Peyer's patch (tissue), 4 donors: ENCODE measurements at places on chromosomes 12 and 14. TPM values are rescaled to one million over a fixed set of nuclear protein-coding genes. Genes with fewer than 3 reads are reported as not detected.

- H3K36me3 ChIP-seq, result no peaks in the 10 kb centered on the region
- no peaks in the 10 kb centered on the region for H3K4me1 ChIP-seq
- no peaks in the 10 kb centered on the region for H3K27me3 ChIP-seq
- H3K27ac ChIP-seq, result no peak overlapping the region
- no peak for DNase-seq
Measured at GRCh38 chr14:71300566-71301330, 393.5 kb downstream of the PCNX1 start.

GRCh38 chr14:70771781-70772212 is 37.5 kb downstream of the MAP3K9 start:
- no peak overlapping the region for H3K27ac ChIP-seq
- DNase-seq, result no peak
- no peak overlapping the region for H3K4me3 ChIP-seq
- no peaks in the 10 kb centered on the region for H3K36me3 ChIP-seq
- no peaks in the 10 kb centered on the region for H3K27me3 ChIP-seq
- H3K4me1 ChIP-seq, result no peaks in the 10 kb centered on the region

- no peaks in the 10 kb centered on the region for H3K36me3 ChIP-seq
- no peak for DNase-seq
Measured at GRCh38 chr12:105569886-105570285, 239.4 kb downstream of the C12orf75 start.

- no peak overlapping the region for H3K27ac ChIP-seq
- H3K36me3 ChIP-seq, result no peaks in the 10 kb centered on the region
- no peaks in the 10 kb centered on the region for H3K4me1 ChIP-seq
- H3K27me3 ChIP-seq, result no peaks in the 10 kb centered on the region
Measured at GRCh38 chr14:33916663-33917565, 34.0 kb downstream of the EGLN3 start.

Gene DDX54
- 66.2 TPM for total RNA-seq

GRCh38 chr14:39181026-39181692 is 6.1 kb downstream of the PNN start:
- H3K27me3 ChIP-seq, result no peaks in the 10 kb centered on the region
- peaks cover 8% of the 10 kb centered on the region for H3K4me1 ChIP-seq
- DNase-seq, result no peak
- no peak overlapping the region for H3K4me3 ChIP-seq

DNA sequence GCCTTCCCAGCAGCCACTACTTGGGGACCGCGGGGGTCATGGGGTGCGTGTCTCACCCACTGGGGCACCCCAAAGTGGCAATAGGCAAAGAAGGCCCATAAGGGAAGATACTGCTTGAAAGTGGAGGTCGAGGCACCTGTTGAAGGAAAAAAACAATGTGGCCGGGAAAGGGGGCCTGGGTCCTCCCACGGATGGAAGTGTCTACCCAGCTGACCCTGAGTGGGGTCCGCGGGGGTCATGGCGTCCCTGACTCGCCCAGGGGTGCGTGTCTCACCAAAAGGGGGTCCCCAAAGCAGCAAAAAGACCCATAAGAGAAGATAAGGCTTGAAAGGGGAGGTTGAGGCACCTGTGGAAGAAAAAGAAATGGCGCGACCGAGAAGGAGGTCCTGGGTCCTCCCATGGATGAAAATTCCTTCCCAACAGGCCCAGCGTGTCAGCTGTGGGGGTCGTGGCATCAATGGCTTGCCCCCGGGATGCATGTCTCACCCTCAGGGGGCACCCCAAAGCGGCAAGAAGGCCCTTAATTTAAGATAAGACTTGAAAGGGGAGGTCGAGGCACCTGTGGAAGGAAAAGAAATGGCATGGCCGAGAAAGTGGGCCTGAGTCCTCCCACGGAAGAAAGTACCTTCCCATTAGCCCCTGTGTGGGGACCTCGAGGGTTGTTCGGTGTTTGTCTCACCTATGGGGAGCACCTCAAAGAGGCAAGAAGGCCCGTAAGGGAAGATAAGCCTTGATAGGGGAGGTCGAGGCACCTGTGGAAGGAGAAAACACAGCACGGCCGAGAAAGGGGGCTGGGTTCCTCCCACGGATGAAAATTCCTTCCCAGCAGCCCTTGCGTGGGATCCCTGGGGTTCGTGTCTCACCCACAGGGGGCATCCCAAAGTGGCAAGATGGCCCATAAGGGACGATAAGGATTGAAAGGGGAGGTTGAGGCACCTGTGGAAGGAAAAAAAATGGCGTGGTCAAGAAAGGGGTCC is 266.0 kb downstream of the ALG10 start:
- H3K27me3 ChIP-seq, result no peaks in the 10 kb centered on the region
- DNase-seq, result peak; percentile 6
- H3K4me1 ChIP-seq, result no peaks in the 10 kb centered on the region
- no peak overlapping the region for H3K27ac ChIP-seq
- no peaks in the 10 kb centered on the region for H3K36me3 ChIP-seq
- no peak overlapping the region for H3K4me3 ChIP-seq

- H3K27ac ChIP-seq, result no peak overlapping the region
- no peak for DNase-seq
- no peak overlapping the region for H3K4me3 ChIP-seq
- no peaks in the 10 kb centered on the region for H3K27me3 ChIP-seq
- no peaks in the 10 kb centered on the region for H3K36me3 ChIP-seq
Measured at GRCh38 chr12:57657744-57658143, 24.7 kb upstream of the B4GALNT1 start.

GRCh38 chr14:105047283-105048016 is 17.8 kb downstream of the GPR132 start:
- no peaks in the 10 kb centered on the region for H3K4me1 ChIP-seq
- H3K4me3 ChIP-seq, result no peak overlapping the region
- no peaks in the 10 kb centered on the region for H3K36me3 ChIP-seq
- H3K27me3 ChIP-seq, result no peaks in the 10 kb centered on the region
- DNase-seq, result no peak
- H3K27ac ChIP-seq, result no peak overlapping the region

DNA sequence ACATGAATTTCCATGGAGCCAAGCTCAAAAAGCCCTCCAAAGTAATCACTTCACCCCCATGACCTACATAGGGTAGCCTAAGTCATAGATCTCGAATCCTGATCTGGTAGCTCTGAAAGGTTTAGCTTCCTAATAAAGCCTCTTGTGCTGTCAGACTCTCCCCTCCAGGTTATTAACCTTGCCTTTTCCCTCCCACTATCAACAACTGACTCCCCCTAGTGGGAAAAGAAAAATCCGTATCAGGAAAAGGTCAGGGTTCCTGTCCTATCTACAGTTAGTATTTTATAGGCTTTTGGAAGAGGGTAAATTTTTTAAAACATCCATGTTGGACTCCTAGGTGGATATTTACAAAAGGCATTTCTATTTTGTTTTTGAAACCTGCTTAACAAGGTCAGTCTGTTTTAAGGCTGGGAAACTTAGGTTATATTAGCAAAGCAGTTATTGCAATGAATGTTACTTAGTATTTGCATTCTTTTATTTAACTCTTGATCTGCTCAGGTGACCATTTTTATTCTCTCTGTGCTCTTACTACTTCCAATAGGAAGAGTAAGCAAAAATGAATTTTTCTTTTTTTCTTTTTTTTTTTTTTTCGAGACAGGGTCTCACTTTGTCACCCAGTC is 8.0 kb downstream of the YY1 start:
- peaks cover 22% of the 10 kb centered on the region for H3K4me1 ChIP-seq
- H3K4me3 ChIP-seq, result no peak overlapping the region
- H3K27ac ChIP-seq, result no peak overlapping the region
- no peaks in the 10 kb centered on the region for H3K27me3 ChIP-seq

DNA sequence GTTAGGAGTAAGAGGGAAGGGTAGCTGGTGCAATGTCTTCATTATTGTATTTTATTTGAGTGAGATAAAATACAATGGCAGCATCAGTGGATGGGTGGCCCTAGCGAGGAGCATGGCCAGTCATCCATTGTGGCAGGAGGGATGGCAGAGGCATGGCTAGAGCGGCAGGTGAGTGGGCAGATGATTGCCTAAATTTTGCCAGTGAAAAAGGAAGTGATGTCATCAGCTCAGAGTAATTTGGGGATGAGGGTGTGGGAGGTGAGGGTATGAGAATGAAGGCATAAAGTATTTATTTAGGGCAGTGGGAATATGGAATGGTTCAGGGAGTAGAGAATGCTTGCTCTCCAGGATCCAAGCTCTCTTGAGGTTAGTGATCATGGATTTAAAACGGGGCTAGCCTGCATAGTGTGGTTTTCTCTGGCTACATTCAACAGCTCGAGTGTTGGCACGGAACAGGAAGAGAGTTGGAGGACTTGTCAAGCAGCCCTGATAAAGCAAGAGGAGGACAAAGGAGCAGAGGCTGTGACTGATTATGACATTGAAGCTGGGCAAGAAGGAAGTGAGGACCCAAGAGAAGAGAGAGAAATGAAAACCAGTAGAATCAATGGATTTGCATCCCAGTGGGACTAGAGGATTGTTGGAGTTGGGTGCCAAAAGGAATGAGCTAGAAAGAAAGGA is 18.7 kb upstream of the SERPINA6 start:
- H3K27ac ChIP-seq, result no peak overlapping the region
- H3K36me3 ChIP-seq, result no peaks in the 10 kb centered on the region
- no peaks in the 10 kb centered on the region for H3K4me1 ChIP-seq
- DNase-seq, result no peak

DNA sequence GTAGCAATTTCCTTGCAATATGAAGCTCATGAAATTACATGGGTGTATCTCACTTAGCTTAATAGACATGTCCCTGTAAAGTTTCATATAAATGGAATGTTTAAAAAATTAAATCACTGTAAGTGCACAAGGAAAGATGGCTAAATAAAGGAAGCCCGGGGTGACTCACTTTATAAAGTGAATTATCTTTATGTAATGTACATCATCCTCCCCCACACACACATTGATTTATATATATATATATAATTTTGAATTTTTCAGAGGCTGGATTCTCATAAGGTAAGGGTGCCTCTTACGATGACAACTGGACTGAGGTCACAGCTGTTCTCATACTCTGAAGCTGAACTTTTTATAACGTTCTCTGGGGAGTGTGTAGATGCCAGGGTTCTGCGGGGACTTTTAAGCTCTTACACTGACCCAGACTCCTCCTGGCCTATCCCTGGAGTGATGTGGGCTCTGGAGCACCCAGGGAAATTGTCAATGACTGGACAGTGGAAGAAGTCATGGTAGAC is 108.7 kb upstream of the HIF1A start:
- no peaks in the 10 kb centered on the region for H3K4me1 ChIP-seq
- H3K27me3 ChIP-seq, result no peaks in the 10 kb centered on the region
- no peak for DNase-seq
- no peaks in the 10 kb centered on the region for H3K36me3 ChIP-seq
- no peak overlapping the region for H3K4me3 ChIP-seq

- H3K4me1 ChIP-seq, result no peaks in the 10 kb centered on the region
- H3K27me3 ChIP-seq, result peaks cover 4% of the 10 kb centered on the region
- no peak overlapping the region for H3K27ac ChIP-seq
- DNase-seq, result no peak
Measured at GRCh38 chr12:97561619-97562290, 99.2 kb downstream of the RMST start.

- H3K27me3 ChIP-seq, result no peaks in the 10 kb centered on the region
- H3K27ac ChIP-seq, result no peak overlapping the region
- no peak overlapping the region for H3K4me3 ChIP-seq
- H3K36me3 ChIP-seq, result no peaks in the 10 kb centered on the region
Measured at GRCh38 chr14:68890173-68890931, 88.8 kb downstream of the ACTN1 start.

- H3K4me1 ChIP-seq, result no peaks in the 10 kb centered on the region
- no peaks in the 10 kb centered on the region for H3K27me3 ChIP-seq
- no peak for DNase-seq
- H3K27ac ChIP-seq, result no peak overlapping the region
Measured at GRCh38 chr12:15719230-15719629, 70.0 kb downstream of the EPS8 start.

Gene HECTD4
- total RNA-seq, result 88.7 TPM

Gene AQP6
- not detected for total RNA-seq

- H3K4me3 ChIP-seq, result no peak overlapping the region
- H3K36me3 ChIP-seq, result no peaks in the 10 kb centered on the region
- no peak overlapping the region for H3K27ac ChIP-seq
- no peak for DNase-seq
- no peaks in the 10 kb centered on the region for H3K27me3 ChIP-seq
- no peaks in the 10 kb centered on the region for H3K4me1 ChIP-seq
Measured at GRCh38 chr12:230925-231671, 17.1 kb upstream of the SLC6A12 start.

Gene RNASE7
- total RNA-seq, result not detected

Gene CS
- total RNA-seq, result 210 TPM

DNA sequence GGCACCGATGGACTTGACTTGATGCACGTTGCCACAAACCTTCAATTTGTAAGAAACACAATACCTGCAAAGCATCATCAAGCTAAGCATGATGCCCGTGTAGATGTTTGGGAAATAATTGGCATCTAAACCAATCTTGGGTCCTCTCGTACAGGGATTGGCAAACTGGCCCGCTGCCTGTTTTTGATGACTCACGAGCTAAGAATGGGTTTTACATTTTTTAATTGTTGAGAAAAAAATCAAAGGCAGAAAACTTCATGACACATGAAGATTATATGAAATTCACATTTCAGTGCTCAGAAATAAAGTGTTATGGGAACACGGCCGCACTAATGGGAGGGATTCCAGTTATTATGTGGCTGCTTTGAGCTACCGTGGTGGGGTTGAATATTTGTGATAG is 10.9 kb downstream of the MTA1 start:
- no peak for DNase-seq
- H3K36me3 ChIP-seq, result no peaks in the 10 kb centered on the region
- no peaks in the 10 kb centered on the region for H3K4me1 ChIP-seq
- H3K27me3 ChIP-seq, result no peaks in the 10 kb centered on the region

DNA sequence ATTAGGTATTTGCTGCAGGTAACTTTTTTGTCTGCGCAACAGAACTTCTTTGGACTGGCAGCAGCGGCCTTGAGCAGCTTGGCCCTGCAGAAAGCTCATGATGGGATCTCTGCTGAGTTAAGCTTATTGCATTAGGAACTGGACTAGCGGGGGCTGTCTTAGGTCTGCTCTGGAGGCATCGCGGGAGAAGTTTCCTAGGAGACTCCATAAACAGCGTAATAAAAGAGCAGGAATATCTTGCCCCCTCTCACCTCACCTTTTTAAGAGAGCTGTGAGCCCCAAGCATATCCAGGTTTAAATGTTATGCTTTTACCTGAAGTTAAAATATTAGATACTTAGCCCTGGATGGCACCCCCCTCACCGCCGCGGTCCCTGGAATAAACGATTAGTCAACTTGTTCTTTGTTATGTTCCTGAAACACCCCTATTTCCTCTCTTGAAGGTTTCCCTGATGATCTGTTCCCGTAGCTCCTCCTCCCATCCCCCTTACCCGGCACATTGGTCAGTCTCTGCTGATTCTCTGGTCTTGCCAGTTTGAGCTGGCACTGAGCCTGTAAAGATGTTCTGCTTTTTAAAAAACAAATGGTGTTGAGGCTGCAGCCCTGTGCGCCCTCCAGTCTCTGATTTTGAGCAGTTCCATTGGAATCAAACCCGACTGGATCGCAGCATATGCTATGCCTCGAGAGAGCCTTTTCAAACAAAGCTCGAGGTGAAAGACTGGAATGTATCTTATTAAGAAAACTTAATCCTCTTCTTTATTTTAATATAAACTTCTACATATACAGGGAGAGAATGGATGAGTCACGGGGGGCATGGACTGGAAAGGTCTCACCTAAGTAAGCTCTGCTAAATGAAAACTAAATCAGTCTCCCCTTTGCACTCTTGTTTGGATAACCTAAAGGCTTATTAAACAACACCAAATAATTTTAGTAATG is 1.9 kb downstream of the MLXIP start:
- peak; percentile 80 for DNase-seq
- H3K36me3 ChIP-seq, result peaks cover 11% of the 10 kb centered on the region
- peaks cover 18% of the 10 kb centered on the region for H3K4me1 ChIP-seq
- H3K27me3 ChIP-seq, result no peaks in the 10 kb centered on the region
- peak overlapping the region; percentile 87 for H3K4me3 ChIP-seq
- H3K27ac ChIP-seq, result peak overlapping the region; percentile 91

Gene GALNT9
- total RNA-seq, result not detected
